ENCODE measurements at places on chromosomes 2 and 18.
A peak's percentile ranks its signal among the peaks of the same experiment; 100 is the strongest.

- peak; percentile 94 for DNase-seq
Observed at GRCh38 chr18:11851146-11851805, at the start of gene CHMP1B. Gene CHMP1B (plus strand): TSS chr18:11851413. CDS start chr18:11851512, 99 bp downstream.

- DNase-seq, result no peak
Observed at GRCh38 chr2:138730497-138731030, 49.6 kb downstream of the NXPH2 start.

DNA sequence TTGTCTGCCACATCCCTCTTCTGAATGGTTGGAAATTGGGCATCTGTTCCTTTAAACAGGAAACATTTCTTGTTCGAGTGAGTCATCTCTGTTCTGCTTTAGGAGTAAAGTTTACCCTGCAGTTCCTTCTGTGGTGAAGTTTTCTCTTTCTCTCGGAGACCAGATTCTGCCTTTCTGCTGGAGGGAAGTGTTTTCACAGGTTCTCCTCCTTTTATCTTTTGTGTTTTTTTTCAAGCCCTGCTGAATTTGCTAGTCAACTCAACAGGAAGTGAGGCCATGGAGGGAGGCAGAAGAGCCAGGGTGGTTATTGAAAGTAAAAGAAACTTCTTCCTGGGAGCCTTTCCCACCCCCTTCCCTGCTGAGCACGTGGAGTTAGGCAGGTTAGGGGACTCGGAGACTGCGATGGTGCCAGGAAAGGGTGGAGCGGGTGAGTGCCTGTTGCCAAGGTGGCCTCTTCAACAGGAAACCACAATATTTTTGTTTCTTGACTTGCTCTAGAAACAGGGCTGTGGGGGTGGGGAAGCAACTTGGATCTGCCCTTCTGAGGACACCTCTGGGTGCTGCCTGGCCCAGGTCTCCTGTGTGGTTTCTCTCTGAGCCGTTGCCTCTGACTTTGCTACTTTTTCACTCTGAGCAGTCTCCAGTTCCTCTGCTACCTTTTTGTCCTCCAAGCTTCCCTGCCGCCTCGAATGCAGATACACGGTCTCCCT, 2.2 kb upstream of the CASP8 start:
- DNase-seq, result peak; percentile 73

- DNase-seq, result no peak
Observed at GRCh38 chr2:154455866-154456265, 242.6 kb upstream of the KCNJ3 start.

GRCh38 chr2:188720811-188721605, 253.2 kb upstream of the COL3A1 start:
- DNase-seq, result no peak
